Smooth muscle cell of the brain vasculature (primary cell): ENCODE measurements at places on chromosomes 6 and 20.

DNA sequence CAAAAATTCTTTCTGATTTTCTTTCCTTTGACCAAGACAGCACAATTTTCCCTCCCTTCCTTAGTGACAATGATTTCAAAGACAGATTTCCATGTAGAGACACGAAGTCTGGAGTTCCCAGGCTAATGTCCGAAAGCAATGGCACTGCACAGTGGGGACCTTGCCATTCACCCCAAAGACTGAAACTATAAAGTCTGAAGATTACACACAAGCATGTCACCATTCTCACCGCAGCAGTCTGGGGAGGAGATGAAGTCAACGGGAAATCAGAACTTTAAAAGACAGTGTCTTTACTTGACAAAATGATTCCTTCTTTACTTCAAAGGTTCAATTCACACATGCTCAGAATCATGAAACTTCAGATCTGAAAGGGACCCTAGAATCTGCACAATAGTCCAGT lies 8.3 kb downstream of the B4GALT5 start:
- DNase-seq = no peak

- DNase-seq = no peak
Observed at GRCh38 chr6:109252261-109253041, 129.8 kb downstream of the CD164 start.

- DNase-seq = no peak
Observed at GRCh38 chr6:56688521-56688920, 45.8 kb upstream of the DST start.

DNA sequence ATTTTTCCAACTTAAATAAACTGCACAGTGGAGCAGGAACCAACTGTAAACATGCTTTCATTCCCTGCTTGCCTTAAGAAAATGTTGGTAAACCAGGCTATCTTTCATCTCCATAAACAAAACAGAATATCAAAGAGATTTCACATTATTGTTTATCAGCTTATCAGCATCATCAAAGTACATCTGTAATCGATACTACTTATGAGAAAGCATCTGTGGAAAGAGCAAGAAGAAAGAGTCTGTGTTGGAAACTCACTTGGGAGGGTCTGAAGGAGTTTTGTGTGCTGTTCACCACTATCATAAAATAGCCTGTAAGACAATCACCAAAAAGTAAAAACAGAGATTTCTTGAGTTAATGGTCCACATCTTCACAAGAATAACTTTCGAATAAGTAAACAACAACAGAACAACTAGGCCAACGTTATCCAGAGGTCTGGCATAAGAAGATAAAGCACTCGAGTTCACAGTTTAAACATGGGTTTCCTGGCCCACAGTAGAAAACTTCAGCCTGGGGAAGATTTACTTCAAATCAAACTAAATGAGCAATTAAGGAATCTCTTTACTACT lies 47.9 kb downstream of the EPB41L2 start:
- no peak for DNase-seq

GRCh38 chr20:45507011-45507820 lies 8.2 kb downstream of the SPINT3 start:
- DNase-seq = no peak

DNA sequence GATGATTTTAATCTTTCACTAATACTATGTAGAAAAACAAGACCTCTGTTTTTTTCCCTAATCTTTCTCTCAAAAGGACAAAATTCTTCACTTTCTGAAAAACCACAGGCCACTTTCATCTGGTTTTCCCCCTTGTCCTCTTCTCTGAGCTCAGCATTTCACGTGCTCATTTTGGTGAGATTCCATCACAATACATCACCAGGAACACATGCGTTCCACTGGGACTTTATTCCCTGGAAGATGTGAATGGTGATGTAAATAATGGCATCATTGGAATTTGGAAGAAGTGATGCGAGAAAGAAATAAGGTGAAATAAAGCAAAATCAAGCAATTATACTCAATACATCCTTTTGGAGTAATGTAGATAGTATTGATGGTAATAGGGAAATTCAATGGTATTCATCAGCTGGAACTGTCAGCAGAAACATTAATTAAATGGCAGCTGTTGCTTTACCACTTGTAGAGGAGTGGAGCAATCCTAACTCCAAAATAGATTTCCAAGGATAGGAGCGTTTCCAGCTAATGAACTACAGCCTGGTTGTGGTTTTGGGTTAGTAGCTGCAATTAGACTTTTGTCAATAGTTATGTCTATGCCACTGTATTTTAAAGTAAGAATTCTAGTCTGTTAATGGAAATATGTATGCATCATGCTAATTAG lies 11.5 kb downstream of the FILIP1 start:
- no peak for DNase-seq

DNA sequence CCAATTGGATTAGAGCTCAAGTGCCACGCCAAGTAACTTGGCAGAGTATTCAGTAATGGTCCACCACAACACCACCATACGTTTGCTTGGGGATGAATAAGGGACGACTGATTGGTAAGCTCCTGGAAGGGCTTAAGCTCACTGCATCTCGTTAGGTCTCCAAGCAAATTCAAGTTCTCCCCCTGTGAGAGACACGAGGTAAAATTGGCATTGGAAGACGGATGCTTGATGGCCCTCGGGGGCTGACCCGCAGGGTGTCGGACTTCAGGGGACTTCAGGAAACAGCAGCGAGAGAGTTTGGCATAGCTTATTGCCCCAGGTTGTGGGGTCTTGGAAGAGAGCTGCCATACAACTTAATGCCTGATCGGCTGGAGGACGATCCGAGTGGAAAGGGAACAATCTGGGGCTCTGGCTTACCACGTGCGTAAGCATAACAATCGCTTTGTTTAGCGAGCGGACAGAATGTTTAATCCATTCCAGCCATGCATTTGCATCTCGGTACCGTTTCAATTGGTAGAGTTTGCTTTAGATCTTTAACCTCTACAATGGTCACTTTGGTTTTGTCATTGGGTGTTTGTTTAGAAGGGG lies 4.8 kb upstream of the ZNFX1 start:
- no peak for DNase-seq

DNA sequence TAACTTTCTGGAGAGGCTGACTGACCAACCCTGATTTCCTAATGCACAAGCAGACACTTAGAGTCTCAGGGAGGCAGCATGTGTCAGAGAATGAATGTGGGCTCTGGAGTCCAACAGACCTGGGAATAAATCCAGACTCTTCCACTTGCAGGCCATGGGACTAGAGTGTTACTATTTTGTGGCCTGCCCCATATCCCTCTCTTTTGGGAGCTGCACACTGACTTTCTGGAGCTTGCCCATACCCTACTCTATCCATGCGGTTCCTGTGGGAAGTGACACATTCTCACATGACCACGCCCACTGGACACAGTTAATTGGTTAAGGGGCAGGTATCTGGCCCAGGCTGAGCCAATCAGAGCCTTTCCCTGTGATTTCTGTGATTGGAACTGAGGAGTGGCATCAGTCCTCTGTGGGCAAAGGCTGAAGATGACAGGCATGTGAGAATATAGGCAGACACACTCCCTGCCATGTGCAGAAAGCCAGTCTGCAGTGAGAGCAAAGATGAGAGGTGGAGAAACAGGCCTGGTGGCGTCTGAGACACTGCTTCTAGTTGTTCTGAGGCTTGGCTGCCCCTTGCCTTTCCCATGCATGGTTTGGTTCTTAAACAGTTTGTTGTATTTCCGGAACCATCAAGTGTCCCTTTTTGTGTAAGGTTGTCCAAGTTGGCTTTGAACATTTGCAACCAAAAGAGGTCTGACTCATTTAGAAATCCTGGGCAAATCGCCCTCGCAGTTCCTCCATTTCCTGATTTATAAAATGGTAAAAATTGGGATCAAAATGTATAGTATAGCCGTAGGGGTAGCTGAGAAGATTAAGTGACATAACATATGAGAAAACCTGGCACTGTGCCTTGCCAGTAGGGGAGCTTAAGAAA lies 125.6 kb downstream of the CDC5L start:
- DNase-seq = no peak
